Upper lobe of left lung (tissue), 6 donors: ENCODE measurements at places on chromosomes 11 and 22.

DNA sequence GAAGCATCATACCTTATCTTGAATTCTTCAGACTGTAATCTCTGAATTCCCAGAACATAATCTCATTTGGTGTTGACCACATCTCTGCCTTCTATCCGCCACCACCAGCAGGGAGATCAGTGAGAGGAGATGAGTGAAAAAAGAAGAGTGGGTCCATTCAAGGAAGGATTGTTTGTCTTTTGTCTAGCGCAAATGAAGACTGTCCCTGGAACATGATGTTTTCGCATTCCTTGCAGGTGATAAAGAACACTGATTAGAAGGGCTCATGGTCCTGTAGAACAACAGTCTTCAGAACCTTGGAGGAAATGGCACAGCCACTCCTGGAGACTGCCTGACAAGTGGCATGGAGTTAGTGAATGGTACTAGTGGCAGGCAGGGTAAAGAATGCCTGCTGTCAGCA is 869.6 kb downstream of the JRKL start:
- DNase-seq: no peak

DNA sequence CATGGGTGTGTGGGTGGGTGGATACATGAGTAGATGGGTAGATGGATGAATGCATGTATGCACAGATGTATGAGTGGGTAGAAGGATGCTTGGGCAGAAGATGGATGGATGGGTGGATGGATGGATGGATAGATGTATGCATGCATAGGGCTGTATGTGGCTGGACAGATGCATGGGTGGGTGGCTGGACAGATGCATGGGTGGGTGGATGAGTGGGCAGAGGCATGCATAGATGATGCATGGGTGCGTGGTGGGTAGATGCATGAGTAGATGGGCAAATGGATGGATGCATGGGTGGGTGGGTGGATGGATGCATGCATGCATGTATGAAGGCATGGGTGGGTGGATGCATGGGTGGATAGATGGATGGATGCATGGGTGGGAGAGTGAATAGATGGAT is 6.8 kb upstream of the CD248 start:
- DNase-seq: no peak

DNA sequence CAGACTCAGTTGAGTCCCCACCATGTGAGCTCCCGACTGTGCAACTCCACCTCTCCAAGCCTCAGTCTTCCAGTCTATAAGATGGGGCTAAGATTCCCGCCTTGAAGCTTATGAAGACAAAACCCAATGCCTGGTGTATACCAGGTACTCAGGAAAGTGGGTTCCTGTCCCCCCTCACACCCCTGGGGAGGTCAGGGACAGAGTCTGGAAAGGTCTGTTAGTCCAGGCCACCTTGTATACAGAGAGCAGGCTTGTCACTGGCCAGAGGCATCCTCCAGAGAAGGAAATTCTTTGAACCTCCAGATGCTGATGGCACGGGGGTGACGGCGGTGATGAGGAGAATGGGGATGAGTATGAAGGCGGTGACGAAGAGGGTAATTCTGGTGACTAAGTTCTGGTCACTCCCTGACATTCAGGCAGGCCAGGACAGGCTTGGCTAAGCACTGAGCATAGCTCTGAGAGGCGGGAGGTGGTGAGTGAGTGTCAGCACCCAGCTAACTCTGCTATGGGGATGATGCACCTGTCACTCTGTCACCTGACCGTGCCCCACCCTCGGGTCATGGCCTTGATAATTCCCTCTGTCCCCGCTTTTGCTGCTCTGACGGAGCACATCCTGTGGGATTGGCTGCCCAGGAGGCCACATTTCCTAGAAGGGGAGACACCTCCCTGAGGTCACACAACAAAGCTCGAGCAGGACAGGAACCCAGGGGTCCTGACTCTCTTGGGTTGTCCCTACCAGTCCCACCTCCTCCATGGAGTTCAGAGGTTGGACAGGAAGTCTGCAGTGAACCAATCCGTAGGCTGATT is 30.9 kb upstream of the CSNK1E start:
- no peak for DNase-seq

- no peak for DNase-seq
Measured at GRCh38 chr11:125603207-125603606, 10.6 kb downstream of the STT3A start.

GRCh38 chr11:124799348-124800225 is 619 bp downstream of the MSANTD2 start:
- peak; percentile 33 for DNase-seq

DNA sequence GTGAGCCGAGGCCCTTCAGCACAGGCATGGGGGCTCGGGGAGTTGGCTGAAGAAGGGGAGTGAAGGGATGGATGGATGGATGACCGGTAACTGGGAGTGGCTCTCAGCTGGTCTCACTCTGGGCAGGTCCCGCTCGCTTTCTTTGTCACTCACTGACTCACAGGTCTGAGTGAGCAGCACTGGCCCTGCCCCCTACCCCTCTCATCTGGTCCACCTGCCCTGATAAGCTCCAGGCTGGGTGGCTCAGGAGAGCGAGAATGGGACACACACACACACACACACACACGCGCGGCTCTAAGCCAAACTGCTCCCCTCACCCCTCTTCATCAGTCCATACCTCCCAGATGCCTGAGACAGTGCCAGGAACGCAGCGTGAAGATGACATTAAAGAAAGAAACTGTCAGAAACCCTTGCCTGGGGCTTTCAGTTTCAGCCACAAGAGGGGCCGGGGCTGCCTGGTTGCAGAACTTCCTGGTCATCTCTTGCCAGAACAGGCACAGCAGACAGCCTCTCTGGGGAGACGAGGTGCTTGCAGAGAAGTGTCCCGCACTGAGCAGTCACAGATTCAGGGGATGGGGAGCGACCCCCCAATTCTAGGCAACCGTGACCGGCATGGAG is 16.5 kb upstream of the SHISAL1 start:
- DNase-seq: no peak

- DNase-seq: no peak
Measured at GRCh38 chr22:30941363-30941740, 27.2 kb downstream of the MORC2 start.

- peak; percentile 91 for DNase-seq
Measured at GRCh38 chr11:110295531-110296225, 736 bp downstream of the RDX start.

DNA sequence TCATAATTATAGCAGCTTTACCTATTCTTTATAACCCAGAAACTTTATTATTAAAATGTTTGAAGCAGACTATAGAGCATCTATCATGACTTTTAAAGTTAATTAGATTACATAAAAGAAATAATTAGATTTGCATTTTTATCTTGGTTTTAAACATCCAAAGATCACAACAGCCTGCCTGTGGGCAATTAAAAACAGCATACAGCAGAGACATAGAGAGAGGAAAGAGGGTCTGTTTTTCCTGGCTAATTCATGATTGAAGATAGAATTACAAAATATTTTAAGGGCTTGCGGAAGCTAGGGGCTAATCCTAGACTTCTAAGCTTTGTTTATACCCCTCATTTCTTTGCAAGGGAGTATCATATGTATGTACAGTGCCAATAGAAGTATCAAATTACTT is 178.1 kb downstream of the SOX6 start:
- no peak for DNase-seq

DNA sequence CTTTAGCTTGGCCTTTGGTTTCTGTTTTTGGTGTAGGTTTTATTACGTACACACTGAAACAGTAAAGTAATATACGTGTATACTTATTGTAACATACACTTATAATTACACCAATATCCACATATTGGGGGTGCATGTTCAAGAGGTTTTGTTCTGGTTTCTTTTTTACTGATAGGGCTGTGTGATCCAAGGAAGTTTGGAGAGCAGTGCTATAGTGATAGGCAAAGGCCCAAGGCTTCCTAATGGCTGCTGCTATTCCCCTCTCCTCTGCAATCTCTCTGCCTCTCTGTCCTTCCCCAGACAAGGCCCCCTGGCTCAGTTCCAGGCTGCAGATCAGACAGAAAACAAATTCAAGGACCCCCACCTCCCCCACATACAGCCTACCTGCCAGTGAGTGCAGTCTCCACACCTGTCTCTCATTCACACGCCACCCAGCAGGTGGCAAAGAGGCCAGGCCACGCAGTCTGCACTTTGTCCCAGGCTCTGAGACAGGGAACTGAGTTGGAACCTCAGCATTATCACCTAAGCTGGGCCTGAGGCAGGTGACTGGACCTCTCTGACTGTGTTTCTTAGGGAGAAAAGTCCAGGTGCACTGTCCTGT is 15.1 kb downstream of the TMEM184B start:
- no peak for DNase-seq

- DNase-seq: peak; percentile 71
Measured at GRCh38 chr11:2178906-2179494, 7.4 kb upstream of the TH start.

- no peak for DNase-seq
Measured at GRCh38 chr11:75341612-75342011, 9.8 kb downstream of the ARRB1 start.

DNA sequence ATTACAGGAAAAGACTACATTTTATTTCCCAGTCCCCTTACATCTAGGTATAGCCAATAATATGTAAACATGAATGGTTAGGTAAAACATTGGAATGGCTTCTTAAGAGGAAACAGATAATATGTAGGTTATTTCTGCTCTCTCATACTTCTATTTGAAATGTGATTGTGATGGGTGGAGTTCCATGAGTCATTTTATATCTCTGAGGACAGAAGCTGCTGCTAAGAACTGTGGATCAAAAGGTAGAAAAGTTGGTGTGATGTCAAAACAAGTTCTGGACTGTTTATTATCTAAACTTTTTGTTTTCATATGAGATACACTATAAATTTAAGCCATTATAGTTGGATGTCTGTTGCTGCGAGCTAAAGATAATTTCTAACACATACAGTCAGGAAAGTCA is 799.4 kb upstream of the TENM4 start:
- DNase-seq: no peak

DNA sequence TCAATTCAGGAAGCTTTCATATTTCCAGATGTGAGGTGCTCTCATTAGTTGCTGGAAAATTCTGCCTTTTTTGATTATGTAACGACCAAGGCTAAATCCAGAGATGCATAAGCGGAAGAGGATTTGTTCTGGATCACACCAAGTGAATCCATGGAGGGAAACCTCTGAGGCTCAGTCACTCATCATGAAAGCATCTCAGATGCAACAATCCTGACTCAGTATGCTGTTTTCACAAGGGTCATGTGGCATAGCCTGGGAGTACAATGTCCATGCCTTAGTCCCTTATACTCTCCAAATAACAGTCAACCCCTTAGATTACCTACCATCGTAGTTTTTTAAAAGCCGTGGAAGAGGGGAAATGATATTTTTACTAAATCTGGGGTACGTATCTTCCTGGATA is 445.6 kb downstream of the NTM start:
- DNase-seq: no peak

DNA sequence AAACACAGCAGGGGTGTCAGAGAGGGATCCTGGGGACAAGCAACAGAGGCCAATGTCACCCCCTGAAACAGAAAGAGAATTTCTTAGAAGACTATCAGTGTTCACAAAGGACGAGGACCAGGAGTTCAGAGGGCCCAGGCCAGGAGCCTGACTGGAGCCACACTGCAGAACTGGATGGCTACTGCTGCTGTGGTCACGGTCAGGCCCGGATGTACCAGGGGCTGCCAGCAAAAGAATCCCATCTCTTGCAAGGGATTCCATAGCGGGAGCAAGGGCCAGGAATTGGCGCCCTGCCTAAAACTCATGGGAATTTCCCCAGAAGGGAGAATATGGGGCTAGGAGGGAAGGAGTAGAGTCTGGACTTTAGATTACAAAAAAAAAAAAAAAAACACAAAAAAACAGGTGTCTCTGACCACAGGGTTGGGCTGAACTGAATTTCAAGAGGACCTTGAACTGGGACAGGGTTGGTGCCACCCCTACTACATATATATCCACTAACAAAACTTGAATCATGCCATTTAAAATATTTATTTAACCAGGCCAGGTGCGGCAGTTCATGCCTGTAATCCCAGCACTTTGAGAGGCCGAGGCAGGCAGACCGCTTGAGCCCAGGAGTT is 15.7 kb upstream of the KCTD14 start:
- no peak for DNase-seq

GRCh38 chr11:19290356-19290755 is 49.6 kb upstream of the E2F8 start:
- no peak for DNase-seq

DNA sequence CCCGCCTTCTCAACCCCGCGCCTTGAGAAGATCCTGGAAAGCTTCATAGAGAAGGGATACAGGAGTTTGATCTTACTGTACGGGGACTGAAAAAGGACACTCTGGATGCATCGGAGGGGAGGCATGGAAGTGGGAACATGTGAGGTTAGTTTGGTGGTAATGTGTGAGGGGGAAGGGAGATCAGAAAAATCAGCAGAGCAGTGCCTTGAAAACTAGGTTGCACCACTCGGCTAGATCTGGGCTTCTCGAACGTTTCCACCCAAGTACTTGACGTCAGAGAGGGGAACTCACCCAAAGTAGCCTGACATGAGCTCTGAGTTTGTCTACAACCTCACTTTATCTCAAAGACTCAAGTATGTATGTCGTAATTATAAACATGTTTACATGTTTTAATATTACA is 14.5 kb downstream of the USP35 start:
- DNase-seq: no peak

DNA sequence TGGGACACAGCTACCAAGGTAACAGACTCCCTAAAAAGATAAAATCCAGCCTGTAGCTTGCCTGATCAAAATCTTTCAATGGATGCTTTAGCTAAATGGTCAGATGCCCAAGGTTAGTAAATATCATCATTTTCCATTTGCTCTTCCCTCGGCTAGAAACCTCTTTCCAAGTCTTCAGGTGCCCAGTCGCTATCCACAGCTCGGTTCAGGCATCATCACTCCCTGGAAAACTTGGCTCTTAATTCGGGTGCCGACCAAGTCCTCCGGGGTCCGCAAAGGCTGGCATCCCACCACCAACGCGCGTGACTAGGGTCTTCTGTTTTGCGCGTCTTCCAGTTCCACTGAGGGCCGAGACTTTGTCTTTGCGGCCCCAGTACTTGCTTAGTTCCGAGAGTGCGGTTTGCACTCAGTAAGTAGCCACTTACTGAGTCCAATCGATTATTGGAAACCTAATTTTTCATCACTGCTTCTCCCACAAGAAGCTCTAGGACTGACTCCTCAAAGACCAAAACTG is 44.3 kb downstream of the OR4D9 start:
- DNase-seq: no peak

GRCh38 chr22:30245985-30246813 is at the start of gene LIF:
Gene LIF (minus strand): TSS chr22:30246759. CDS start chr22:30246695, 64 bp downstream.
- DNase-seq: peak; percentile 89

GRCh38 chr11:46942172-46942571 is 5.6 kb downstream of the CSTPP1 start:
- peak; percentile 59 for DNase-seq

- no peak for DNase-seq
Measured at GRCh38 chr11:70367071-70367470, 31.3 kb upstream of the CTTN start.

GRCh38 chr22:31616315-31616980 is 45.6 kb downstream of the PISD start:
- DNase-seq: no peak

DNA sequence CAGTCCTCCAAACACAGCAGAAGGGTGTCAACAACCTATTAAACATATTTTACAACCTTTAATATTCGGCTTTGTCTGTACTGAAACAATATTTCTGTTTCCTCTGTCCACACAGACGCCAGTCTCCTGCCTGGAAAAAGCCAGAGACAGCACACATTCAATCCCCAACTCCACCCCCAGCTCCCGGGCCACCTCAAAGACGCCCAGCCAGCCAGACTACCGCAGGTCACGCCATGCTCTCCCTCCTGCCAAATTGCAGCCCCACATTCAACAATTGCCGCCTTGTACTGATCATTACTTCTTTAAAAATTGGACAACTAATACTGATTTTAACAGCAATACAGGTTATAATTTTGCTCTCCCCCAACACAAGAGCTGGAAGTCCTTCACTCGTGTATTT is 1.2 kb downstream of the SERGEF start:
- peak; percentile 15 for DNase-seq
